ENCODE measurements at places on chromosomes 7 and 10.

- DNase-seq = no peak
These were observed 25.8 kb upstream of the IMMP2L start for GRCh38 chr7:111588065-111588433.

DNA sequence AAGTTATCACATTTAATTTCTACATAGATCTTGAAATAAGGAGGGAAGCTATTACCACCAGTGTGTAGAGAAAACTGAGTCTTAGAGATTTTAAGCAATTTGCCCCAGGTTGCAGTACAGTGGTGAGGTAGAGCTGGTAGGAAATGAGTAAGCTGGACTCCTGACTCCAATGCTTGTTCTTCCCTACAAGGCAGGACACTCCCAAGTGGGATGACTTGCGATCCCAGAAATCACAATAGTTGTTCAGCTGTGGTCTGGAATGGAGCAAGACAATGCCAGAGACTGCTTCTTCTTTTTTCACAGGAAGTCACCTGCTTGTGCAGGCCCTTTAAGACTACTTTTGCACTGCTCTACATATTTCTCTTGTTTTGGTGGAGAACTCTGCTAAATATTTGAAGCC, 327.2 kb upstream of the BMPER start:
- no peak for DNase-seq

GRCh38 chr10:12337453-12338372, 11.6 kb upstream of the CAMK1D start:
- no peak for DNase-seq

DNA sequence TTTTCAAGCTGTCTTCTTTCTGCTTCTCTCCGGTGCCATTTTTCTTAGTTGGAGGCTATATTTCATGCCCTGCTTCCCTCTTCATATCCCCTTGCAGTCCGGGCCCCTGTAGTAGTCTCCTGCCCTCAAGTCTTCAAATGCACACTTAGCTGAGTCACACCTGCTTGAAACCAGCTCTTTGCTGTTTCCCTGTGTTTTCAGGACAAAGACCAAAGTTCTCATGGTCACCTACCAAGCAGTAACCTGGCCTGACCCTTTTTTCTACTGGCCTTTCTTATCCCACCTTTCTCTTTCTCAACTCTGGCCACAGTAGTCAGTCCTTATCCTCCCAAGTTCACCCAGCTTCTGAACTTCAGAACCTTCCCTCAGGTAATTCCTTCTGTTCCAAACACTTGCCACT, 28.5 kb downstream of the GLUD1 start:
- DNase-seq = no peak

- DNase-seq = no peak
These were observed 162.2 kb downstream of the TFEC start for GRCh38 chr7:115868369-115868768.

GRCh38 chr10:117339578-117339977, 35.7 kb downstream of the PDZD8 start:
- no peak for DNase-seq

GRCh38 chr7:134067164-134067563, 60.0 kb upstream of the LRGUK start:
- no peak for DNase-seq

DNA sequence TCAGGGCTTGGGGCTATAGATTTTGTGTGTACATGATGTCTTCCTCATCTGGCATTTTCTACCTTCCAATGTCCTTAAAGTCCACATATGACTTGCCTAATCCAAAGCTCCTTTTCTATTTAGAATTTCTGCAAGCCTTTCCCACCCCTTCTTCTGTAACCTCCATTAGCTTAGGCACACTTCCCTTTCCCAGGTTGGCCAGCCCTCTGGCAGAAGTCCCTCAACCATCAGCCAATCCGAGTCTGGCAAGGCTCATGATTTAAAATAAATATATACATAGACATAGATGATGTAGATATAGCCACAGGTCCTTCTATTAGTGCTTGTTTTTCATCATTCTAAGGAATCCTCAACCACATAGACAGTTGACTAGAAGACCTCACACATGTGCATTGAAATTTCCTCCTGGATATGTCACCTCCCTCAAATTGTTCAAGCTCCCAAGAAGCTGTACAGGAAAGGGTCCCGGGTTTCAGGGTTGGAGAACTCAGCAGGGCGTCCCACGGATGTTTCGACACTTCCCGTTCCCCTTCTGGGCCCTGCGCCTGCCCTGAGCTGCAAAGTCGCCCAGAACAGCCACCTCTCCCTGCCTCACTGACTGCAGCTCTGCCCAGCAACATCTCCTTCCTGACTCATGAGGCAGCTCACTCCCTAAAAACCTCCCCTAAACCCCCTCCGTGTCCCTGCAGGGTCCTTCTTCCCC, 20.4 kb upstream of the PIK3AP1 start:
- DNase-seq = no peak

DNA sequence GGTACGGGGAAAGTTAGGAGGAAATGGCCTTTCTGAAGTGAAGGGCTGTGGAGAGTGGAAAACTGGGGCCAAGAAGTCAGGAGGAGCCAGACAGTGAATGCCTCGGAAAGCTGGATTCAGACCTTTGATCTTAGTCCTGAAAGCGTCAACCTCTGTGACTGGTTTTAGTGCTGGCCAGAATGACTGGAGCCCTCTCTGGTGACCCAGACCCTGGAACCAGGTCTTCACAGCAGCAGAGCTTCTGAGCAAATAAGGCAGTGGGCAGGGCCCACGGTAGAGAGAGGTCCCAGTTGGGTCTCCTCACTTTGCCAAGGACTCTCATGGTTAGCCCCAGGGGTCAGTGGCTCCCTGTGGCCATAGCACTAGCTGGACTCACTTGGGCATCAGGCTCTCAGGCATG, 157.7 kb upstream of the EEPD1 start:
- DNase-seq = no peak

GRCh38 chr7:28336806-28337205, 75.5 kb upstream of the CREB5 start:
- no peak for DNase-seq

DNA sequence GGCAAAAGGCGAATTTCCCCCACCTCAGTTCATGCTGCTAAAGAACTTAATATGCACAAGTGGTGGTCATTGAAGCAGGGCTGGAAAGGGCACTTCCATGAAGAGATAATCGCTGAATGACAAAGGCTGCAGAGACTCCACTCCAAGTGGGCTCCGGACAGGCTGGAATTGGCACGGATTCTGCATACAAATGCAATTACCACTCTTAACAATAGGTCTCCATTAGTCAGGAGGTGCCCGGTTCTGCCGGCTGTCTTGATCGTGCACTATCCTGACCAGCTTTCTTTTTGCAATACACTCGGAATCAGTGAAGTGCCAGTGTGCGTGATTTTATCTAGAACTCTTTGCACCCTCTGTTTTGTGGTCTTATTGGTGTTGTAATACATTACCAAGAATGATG, 49.7 kb downstream of the INSYN2A start:
- no peak for DNase-seq

GRCh38 chr10:50315424-50315823, 64.1 kb upstream of the ASAH2 start:
- no peak for DNase-seq

GRCh38 chr7:55483046-55483445, 89.3 kb downstream of the VOPP1 start:
- no peak for DNase-seq

DNA sequence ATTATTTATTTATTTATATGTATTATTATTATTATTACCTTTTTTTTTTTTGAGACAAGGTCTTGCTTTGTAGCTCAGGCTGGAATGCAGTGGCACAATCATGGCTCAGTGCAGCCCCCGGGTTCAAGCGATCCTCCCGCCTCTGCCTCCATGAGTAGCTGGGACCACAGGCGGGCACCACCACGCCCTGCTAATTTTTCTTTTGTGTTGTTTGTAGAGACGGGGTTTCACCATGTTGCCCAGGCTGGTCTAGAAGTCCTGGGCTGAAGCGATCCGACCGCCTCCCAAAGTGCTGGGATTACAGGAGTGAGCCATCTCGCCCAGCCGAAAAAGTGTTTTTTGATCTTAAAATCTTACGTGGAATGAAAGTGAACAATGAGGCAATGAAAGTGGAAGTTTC, 79.4 kb upstream of the C1GALT1 start:
- DNase-seq = no peak

- no peak for DNase-seq
These were observed 386.1 kb upstream of the LRGUK start for GRCh38 chr7:133741078-133741477.

DNA sequence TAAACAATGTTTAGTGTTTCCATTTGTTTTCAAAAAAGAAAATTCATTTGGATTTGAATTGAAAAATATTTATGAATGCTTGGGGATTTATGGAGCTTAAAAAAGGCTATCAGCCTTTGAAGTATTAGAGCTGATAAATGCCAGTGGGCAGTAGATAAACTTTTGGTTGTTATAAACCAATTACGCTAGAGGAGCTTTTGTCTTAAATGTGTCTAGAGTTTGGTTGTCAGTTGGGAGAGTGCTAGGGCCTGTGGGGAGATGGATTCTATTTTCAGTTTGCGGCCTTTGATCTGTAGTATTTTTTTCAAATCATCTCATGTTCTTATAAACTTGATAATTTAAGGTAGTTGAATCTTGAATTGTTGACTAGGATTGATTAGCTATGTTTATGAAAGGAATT, 104.0 kb downstream of the SND1 start:
- no peak for DNase-seq

- no peak for DNase-seq
These were observed 73.2 kb downstream of the POT1 start for GRCh38 chr7:124856299-124856888.

GRCh38 chr10:3902054-3902808, 117.2 kb upstream of the KLF6 start:
- DNase-seq = no peak

GRCh38 chr10:9613338-9614075, 1404.2 kb upstream of the CELF2 start:
- no peak for DNase-seq

DNA sequence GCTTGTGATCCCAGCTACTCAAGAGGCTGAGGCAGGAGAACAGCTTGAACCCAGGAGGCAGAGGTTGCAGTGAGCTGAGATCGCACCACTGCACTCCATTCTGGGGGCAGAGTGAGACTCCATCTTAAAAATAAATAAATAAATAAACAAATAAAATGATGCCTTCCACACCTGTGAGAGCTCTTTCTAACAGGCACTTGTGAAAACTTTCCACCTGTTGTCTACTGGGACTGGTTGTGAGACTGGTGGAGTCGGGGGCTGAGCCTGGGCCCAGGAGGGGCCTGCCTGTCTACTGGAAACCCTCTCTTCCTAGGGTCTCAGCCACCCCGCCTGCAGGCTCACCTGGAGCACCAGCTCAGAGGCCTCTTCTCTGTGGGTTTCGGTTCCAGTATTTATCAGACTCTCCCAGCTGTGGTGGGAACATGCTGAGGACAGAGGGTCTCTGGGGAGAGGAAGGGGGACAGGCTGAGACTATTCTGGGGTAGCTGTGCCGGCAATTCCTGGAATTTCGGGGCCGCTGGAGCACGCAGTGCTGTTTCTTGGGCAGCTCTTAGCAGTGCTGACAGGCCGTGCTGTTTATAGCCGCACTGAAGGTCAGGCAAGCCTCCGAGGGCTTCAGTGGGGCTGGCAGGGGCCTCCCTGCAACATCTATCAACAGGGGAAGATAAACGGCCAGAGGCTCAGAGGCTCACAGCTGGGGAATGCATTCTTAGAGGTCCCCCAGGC, 3.8 kb downstream of the LDB3 start:
- no peak for DNase-seq

- DNase-seq = no peak
These were observed 14.6 kb downstream of the FAM149B1 start for GRCh38 chr10:73182568-73182967.

DNA sequence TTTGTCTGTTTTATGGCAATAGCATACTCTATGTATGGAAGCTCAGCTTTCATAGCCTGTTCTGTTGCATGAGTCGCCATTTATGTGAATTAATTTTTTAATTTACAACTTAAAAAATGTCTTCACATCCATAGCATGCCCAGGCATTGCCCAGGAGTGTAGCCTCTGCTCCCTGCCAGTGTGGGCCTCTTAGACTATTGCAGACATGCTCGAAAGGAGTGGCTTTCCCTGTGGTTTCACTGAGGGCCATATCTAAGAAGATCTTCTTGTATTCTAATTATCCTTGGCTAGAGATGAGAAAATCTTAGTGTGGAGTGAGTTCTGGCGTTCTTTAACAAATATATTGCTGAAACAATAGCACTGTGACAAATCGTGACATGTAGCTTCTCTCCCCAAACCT, 35.3 kb downstream of the PCBD1 start:
- DNase-seq = no peak

DNA sequence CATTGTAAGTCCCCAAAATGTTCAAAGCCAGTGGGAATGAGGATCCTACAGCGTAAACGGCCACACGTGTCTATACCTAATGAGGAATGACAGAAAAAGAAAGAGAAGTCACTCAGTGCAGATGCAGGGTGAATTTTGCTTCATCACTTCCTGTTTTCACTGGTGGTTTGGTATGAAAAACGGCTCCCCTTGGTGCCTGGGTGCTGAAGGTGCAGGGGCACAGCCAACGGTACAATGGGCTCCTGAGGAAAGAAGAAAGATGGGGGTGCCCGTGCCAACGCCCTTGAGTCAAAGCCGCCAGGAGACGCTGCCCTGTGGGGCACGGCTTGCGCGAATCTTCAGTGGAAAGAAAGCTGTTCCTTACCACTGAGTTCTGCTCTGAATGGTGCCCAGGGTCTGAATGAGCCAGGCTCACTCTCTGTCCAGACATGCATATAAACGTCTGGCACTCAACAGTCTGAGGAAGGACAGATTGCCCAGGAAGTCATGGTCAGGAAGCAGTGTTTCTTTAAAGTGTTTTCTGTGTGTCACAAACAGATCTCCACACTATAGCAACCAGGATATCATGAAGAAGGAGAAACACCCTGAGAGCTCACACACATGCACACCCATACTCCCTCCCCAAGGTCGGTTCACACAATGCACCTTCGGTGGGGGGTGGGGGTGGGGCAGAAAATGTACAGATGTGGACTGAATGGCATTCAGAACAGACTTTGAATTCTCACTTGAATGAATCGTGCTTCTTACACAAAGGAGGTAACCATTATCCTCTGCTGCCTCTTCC, 105.8 kb downstream of the ELMO1 start:
- no peak for DNase-seq

- no peak for DNase-seq
These were observed 54.7 kb downstream of the MINPP1 start for GRCh38 chr10:87559392-87559791.

- peak; percentile 43 for DNase-seq
These were observed 30.0 kb downstream of the NOD1 start for GRCh38 chr7:30448461-30449189.
